ENCODE measurements at places on chromosomes 12 and 14.

DNA sequence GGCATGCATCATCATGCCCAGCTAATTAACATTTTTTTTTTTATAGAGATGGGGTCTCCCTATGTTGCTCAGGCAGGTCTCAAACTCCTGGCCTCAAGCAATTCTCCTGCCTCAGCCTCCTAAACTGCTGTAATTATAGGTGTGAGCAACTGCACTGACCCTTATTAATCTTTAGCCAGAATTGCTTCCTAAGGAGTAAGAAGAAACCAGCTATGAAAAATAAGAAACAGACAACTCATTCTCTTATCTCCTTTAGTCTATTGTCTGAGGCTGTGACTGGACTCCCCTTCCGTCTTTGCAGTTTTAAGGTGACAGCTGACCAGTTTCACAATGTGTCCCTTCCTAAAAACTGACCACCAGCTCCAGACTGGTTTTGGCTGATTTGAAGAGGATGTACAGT, 52.4 kb downstream of the EMP1 start:
- DNase-seq = no peak

DNA sequence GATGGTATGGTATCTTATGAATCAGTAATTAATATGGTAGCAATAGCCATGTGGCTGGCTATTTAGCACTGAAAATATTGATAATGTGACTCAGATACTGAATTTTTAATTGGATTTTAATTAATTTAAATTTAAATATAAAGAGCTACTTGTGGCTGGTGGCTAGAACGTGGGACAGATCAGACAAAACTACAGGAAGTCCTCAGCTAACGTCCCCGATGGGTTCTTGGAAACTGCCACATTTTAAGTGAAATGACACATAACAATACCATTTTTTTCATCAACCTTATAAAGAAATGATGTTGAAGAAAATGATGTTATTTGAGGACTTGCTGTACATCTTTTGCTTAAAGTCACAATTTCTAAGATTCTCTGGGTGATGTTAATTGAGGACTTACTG, 138.1 kb upstream of the FLRT2 start:
- DNase-seq = no peak

DNA sequence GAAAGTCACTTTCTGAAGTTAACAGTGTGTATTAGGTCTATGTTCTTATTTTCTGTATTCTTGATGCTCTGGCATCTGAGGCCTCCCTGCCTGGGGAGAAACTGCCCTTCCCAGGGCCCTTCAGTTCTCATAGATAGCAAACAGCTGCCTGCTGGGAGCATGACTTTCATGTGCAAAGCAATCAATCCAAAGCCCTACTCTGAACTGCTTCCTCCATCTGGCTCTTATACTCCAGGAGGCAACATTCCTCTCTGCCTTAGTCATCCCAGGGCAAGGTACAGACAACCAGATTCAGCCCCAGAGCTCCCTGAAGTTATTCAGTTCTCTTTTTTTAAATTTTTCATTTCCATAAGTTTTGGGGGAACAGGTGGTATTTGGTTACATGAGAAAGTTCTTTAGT, 41.7 kb upstream of the RIN3 start:
- DNase-seq = no peak

DNA sequence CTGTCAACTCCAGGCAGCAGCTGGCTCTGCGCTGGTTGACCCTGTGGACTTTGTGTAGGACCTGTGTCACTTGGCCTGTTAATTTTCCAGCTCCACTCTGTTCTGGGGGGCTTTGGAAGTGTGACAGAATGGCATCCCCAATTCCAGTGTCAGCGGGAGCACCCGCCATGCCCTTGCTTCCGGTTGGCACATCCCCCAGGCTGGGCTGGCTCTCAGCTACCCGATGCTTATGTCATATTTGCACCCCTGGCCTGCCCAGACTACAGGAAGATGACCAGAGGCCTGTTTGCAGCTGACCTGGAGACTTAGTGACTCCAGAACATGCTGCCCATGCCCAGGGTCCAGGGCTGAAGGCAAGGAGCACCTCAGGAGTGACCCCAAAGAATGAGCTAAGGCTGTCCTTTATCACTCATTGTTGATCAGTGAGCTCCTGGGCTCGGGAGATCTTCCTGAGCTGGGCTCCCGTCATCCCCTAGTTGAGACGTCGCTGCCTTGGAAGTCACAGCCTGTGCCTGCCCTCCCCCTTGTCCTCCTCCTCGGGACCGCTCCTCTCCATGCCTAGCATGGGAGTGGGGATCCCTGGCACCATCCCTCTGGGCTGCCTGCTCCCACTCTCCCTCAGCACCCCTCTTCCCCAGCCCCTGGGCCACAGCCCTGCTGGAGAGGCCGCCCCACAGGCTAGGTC, 163.4 kb upstream of the RTL1 start:
- DNase-seq = no peak

DNA sequence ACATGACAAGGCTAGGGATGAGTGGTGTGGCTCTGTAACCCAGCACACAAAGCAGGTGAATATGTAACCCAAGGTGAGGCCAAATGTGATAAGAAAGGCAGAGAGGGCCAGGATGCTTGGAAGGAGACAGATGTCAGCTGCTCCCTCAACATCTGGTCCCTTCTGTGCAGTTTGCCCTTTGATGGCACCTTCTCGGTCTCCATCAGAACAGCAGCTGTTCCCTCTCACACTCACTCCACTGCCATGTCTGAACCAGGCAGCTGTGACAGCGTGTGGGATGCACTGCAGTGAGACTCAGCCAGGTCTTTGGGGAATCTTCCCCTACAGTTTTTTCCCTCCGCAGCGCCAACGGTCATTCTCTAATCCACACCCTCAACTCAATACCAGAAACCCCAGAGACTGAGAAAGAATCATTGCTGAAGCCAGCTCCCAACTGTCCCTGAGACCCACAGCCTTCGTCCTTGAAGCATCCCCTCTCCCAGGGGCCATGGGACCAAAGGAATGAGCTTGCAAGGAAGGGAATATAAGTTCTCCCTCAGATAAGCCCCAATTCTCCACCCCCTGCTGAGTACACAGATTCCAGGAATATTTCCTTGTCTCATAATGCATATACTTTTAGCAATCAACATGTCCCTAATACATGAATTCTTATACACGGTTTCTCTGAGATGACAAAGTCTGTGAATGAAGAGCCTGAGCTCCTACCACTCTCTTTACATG, 230.0 kb downstream of the GLT1D1 start:
- no peak for DNase-seq

GRCh38 chr14:103304706-103305105, 29.3 kb upstream of the EIF5 start:
- DNase-seq = no peak

DNA sequence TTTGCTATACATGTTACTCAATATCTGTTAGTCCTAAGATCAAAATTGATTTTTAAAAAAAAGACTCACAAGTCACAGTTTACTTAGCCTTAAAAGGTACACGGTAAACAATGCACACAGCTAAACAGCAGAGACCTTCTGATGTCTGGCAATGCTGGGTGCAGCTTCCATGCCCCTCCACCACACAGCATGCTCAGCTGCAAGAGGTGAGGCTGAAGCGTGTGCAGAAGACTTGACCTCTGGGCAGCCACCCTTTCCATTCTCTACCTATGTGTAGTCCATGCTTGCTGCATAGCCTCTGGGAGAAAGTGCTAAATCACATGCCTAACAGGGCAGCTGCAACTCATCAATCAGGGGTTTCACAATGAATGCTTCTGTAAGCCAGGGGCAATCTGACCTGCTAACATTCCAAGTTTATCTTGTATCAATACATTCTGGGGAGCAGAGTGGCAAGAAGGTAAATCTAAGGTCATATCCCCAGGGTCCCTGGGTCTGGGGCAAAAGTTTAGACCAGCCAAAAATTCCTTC, 44.5 kb upstream of the AMN1 start:
- no peak for DNase-seq

DNA sequence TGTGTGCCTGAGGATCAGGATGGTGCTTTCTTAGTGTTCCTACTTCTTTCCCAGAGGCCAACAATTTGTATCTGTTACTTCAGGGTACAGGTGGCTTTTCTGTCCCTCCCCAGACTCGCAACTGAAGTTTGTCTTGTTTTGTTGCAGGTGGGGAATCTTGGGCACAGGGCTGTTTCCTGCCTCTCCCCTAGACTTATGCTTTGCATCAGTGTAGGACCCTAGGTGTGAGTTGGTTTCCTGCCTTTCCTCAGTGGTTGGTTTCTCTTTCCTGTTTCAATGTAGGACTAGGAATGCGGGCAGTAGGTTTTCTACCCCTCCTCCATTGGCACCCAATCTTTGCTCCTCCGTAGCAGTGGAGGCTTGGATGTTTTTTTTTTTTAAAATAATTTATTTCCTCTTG, 87.0 kb downstream of the TRMT5 start:
- DNase-seq = no peak

DNA sequence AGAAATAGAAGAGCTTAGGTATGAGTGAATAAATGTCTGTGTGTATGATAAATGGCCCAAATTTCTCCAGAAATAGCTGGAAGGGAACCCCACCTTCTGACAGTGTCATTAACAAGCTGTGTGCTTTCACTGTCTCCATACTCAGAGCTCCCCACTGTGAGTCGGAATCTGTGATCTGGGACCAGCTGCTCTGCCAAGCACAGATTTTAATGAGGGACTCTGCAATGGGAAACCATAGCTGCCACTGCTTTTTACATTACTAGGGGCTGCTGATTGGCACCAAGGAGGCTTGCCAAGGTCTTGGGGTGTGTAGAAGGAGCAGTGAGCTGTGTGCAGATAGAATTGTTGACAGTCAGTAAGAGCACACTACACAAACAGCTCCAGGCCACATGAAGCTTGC, 244.2 kb upstream of the CCDC196 start:
- DNase-seq = no peak

GRCh38 chr12:64785838-64786237, 26.6 kb upstream of the GNS start:
- DNase-seq = no peak

DNA sequence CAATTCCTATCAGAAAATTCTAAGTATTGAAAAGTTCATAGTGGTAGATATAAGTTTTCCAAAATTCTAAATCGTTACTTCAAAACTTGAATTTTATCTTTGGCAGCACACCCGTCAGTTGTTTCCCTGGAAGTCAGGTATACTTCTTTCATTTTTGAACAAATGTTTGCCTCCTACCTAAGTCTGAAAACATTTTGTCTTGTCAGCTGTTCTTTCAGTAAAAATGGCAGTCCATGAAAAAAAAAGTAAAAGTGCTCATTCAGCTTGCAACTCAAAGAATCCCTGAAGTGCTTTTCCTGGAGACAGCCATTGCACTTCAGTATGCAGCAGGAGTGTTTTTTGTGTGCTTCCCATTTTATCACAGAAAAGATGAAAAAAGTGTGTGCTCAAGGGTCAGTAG, 130.1 kb upstream of the NEDD1 start:
- no peak for DNase-seq

- no peak for DNase-seq
These were observed 13.1 kb downstream of the EMP1 start for GRCh38 chr12:13209436-13210235.

DNA sequence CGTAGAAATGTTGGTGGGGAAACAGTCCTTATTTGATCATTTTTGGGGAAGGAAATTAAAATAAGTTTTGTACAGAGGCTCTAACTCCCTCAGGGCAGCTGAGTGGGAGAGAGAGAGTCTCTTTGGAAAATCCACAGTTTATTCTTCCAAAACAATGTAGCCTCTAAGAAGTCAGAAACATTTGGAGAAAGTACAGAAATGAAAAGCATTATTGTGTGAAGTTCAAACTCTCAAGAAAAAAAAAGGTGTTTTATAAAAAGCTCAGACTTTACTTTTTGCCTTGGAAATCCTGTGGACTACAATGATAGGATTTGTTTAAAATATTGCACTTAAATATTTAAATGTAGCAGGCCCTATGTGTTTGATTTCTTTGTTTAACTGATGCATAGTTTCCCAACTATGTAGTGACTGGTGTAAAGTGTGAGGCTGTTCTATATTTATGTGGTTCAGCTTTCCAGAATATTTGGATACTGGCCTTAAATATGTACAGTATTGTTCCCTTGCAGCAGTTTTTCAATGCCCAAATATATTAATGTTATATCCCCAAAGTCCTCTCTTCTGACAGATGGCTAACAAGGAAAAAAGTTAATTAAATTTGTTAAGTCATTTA, 82.0 kb upstream of the OTOGL start:
- no peak for DNase-seq

- no peak for DNase-seq
These were observed 10.8 kb downstream of the DCAF5 start for GRCh38 chr14:69142101-69142500.

Measured in CD4-positive, alpha-beta T cell treated with Interleukin-1 beta for 1 hour (primary cell).